Fibroblast of lung (primary cell): ENCODE measurements at places on chromosomes 1 and 21. TPM values are rescaled to one million over a fixed set of nuclear protein-coding genes. Genes with fewer than 3 reads are reported as not detected.

Gene KCNJ9
- under 0.01 TPM in 2 replicates for total RNA-seq

Gene SASS6
- 1.5 and 1.8 TPM in 2 replicates for total RNA-seq

Gene WRAP73
- total RNA-seq: 15.0 and 15.2 TPM in 2 replicates

Gene RIMS3
- 0.33 and 0.51 TPM in 2 replicates for total RNA-seq

Gene UBL4B
- total RNA-seq: under 0.01 TPM in 1 of 2 replicates, not detected in the other

Gene FCRL4
- total RNA-seq: not detected in 2 replicates
